ENCODE measurements at places on chromosomes 5 and 9.

GRCh38 chr9:101428909-101429308, 6.7 kb downstream of the ALDOB start:
- no peak for DNase-seq

DNA sequence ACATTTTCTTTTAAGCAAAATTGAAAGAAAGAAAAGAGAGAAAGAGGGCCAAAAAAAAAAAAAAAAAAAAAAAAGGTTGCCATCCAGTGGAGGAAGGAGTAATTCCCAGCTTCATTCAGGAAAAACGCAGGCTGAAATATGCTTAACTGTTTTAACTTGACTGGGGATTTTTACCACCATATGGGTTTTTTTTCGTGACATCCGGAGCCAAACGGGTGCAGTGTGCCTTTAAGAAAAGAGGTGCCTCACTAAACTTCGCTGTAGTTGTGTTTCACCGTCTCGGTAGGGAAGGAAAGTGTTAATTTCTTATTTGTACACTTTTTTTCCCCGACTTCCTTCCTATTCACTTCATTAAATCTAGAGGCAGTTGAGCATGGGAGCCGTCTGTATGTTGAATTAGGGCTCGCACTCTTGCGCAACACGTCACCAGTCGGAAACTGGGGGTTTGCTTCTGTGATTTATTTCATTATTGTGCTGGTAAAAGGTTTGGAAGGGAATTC, 143.0 kb downstream of the SMARCA2 start:
- DNase-seq: peak; percentile 10

GRCh38 chr5:149274939-149275338, 3.3 kb downstream of the AFAP1L1 start:
- DNase-seq: no peak

DNA sequence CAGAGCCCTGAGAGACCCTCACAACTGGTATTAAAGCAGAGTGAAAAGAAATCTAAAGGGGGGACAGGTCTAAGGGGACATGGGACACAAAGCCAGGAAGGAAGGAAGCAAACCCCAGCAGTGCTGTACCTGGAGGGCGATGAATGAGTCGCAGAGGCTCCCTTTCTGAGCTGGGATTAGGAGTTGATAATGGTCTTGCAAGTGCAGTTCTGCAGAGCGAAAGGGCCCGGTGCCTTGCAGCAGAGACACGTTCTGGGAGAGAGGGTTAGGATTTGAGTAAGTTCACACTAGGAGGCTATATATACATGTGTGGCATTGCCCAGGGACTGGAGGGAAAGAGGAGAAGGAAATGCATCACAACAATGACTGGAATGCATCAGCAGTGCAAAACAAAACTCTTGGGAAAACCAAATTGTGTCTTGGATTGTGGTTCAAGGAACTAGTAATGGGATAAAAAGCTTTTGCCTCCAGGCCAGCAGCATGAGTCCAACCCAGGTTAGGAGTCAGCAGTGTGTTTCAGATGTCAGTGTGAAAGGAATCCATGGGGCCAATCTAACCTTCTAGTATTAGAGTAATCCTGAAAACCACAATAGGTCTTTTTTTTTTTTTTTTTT, 38.8 kb upstream of the LIFR start:
- no peak for DNase-seq

Measured in activated CD4-positive, alpha-beta T cell treated with anti-CD3 and anti-CD28 coated beads for 1 hour (primary cell).